ENCODE measurements at places on chromosomes 1 and 21. TPM values are rescaled to one million over a fixed set of nuclear protein-coding genes. Genes with fewer than 3 reads are reported as not detected.

The MSH4 gene
- total RNA-seq = 0.13 TPM

The LCA5L gene
- 0.38 TPM for total RNA-seq

The FTCD gene
- 0.13 TPM for total RNA-seq

The PRR9 gene
- total RNA-seq = not detected

The BMP8A gene
- 0.13 TPM for total RNA-seq

DNA sequence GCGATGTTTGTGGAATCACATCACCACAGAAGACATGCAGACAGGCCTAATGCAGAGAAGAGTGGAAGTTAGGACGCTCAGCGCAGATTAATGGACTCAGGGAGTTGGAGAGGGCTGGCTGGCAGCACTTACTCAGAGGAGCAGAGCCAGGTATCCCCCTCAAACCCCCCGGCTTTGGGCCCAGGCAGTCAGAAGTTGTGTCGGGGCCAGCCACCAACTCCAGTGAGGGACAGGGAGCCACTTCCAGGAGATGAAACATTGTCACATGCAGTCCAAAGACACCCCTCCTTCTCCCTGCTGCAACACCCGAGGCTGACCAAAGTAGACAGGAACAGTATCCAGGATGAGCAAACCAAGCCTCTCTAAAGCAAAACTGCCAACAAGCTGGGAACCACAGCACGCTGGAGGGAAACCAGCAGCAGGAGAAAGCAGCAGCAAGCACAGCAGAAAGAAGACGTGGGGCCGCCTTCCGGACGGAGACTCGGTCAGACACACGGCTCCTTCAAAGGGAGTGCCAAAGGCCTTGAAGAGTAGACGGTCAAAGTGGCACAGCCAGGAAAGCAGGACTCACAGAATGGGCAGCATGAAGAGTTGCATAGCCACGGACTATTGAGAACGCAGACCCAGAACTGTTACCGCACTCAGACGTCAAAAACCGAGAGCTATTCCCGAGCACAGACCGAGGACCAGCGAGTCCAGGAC lies 149.3 kb downstream of the PCBP3 start:
- DNase-seq = no peak

- DNase-seq = no peak
These were observed 137.4 kb downstream of the FGGY start for GRCh38 chr1:59434336-59434735.

DNA sequence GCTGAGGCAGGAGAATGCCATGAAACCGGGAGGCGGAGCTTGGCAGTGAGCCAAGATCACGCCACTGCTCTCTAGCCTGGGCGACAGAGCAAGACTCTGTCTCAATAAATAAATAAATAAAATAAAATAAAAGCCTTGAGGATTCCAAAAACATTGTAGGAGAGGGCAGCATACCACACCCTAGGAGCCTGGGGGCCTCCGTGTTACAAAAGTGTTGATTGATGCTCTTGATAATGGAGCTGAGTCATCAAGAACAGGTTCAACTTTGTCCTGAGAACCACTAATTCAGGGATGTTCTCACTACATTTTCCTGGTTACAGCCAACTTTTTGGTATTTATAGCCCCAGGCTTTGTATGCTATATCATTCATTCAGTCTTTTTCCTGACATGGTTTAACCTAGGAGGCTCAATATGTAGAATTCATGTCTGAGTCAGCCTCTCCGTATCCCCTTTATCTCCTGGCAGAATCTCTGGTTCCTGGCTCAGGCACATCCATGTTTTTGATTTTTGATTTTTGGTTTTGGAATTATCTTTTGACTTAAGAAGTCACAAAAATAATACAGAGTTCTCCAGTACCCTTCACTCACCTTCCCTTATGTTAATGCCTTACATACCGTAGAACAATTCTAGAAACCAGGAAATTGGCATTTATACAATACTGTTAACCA lies 69.4 kb downstream of the LRRC8D start:
- peak; percentile 34 for DNase-seq

- no peak for DNase-seq
These were observed 286.4 kb downstream of the PTBP2 start for GRCh38 chr1:97007840-97008604.

DNA sequence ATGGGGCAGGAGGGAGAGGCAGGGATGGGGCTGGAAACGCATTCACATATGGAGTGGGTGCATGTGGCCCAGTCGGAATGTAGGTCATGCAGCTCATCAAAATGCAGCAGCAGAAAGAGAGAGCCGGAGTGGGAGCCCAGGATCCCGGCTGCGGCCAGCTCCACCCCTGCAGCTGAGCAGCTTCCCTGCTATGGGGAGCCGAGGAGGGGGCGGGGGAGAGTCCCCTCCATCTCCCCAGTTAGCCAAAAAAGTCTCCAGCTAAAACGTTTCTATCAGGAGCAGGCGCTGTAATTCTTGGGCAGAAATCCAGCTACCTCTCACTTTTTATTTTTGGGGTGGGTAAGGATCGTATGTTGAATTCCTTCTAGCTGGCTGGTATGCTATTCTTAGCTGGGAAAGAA lies 39.7 kb downstream of the MRPL37 start:
- no peak for DNase-seq

DNA sequence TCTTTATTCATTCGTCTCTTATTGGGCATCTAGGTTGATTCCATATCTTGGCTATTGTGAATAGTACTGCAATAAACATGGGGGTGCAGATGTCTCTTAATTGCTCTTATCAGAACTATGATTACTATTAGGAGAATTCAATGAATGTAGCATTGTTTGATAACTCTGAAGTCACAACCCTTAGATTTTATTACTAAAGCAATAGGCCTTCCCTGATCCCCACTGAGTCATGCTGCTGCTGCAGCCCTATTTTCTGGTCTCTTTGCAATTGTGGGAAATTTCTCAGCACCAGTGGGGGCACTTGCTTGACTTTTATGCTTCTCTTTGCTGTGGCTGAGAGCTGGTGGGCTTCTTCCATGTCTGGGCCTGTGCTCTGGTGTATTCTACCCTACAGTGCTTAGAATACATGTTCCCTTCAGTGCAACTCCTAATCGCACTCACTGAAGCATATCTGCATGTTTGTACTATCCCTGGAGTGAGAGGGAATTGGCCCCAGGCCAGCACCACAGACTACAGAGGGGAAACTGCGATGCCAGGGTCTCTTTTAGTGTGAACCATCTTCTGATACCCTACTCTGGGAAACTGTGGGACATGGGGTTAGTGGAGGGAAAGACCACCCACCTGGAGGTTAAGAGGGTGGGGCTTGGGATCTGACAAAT lies 52.2 kb upstream of the ROR1 start:
- DNase-seq = no peak

DNA sequence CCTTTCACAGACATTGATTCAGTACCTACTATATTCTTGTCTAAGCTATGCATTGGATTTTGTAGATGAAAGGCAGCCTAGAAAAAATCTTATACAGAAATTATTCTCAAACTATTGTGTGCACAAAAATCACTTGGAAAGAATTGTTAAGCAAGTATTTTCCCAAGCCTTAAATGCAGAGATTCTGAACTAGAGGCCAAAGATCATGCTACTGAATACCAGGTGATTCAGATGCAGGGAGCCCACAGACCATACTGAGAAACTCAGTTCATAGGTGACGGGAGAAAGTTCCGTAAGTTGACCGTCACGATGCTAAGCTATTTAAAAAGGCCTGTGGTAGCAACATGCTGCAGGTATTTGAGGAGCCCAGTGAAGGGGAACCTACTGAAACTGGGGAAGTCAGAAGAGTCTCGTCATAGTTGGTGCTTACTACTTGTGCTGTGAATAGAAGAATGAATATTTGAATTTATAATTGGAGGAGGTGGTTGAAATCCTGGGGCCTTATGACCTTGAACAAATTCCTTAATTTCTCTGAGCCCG lies 150.8 kb downstream of the NFIA start:
- DNase-seq = no peak

DNA sequence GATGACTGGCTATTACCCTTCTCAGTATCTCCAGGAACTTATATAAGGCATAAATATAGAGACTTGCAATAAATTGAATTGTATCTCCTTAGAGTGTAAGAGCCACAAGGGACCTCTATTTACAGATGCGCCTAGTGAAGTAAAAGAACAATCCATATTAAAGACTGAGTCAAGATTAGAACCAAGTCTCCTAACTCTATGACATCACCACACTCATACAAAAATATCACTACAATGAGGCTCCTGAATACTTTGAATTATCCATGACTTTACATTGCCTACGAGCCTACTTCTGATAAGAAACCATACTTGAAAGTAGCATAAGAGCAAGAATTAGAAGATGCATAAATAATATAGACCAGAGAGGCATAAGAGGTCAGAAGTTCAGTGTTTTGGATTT lies 18.8 kb downstream of the DPYD start:
- DNase-seq = no peak

- DNase-seq = peak; percentile 90
These were observed 11.6 kb downstream of the SELP start for GRCh38 chr1:169618367-169618766.

DNA sequence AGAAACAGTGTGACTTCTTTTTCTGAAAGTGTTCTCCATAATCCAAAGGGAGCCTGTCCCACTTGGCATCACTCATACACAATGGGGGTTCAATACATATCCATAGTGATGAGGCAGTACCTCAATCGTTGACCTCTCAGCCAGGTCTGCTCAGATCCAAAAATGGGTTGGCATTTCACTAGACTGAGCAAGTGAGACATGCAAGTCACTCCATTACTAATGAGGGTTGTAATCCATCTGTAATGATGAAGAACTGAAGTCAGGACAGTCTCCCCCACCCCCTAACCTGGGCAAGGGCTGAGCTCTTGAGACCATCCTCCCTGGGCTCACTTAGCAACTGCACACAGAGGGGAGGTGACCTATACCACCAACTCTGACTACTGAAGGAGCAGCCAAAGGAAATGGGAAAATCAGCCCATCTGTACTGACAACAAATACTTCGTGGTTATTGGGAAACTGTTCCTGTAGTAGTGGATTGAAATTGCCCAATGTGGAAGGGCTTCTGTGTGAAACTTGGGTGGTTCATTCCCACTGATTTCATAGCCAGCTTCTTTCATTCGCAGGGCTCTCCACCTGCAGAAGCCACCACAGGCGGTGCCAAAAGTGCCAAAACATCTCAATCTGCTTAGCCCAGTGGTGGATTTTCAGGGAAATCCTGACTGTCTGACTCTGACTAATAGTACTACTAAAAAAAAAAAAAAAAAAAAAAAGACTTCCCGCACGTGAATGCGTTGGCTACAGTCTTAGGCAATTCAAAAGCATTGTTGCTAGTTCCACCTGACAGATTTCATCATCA lies 5.0 kb downstream of the NGF start:
- no peak for DNase-seq

DNA sequence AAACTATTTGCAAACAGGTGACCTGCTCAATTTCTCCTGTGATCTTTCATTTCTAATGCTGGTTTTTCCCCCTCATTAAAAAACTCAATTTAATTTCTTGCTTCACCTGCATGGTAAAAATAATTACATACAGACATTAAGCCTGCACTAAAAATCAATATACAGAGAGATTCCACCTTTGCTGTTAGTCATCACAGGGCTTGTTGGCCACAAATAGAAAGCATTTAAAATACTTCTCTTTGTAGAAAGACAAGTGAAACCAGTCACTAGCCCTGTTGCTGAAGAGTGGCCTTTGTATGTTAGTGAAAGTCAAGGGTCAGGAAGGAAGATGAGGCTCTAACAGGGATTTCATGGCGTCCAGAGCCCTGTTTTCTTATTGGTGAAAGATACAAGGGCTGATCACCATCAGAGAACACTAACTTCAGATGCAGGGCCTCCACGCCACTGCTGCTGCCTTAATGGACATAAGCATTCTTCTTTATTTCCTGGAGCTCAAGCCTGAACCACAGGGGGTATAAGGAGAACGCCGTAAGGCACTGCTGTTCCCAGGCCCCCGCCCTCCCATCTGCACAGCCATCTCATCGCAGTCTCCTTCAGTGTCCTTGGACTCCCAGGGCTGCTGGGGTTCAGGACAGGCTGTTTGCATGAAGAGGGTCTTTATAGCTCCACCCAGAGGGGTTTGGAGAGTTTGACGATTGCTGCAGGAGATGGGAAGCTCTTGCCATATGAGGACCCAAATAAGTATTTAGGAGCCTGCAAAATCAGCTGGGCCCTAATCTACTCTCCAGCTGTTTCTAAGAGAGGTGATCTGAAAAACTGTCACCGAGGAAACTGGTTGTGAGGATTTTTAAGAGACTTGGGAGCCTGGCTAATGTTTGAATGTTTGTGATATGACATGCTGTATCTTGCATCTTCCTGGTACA lies 117.3 kb upstream of the IRF2BP2 start:
- DNase-seq = no peak

GRCh38 chr1:8718850-8719361 lies 98.5 kb downstream of the RERE start:
- DNase-seq = peak; percentile 10

DNA sequence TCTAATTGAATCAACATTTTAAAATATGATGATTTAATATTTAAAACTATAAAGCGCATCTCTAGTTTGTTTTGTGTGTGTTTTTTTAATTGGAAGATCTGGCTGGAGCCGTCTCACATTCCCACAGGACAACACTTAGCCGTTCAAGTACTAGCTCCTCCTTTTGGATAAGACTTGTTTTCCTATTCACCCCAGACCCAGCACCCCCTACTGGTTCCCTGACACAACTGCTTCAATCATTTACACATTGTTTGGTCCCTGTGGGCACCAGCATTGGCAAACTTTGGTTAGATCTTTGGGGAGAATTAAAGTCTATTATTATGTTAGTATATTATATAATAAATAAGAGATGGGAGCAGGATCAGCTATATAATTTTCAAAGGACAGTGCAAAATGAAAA lies 34.5 kb downstream of the TYW3 start:
- DNase-seq = peak; percentile 12

DNA sequence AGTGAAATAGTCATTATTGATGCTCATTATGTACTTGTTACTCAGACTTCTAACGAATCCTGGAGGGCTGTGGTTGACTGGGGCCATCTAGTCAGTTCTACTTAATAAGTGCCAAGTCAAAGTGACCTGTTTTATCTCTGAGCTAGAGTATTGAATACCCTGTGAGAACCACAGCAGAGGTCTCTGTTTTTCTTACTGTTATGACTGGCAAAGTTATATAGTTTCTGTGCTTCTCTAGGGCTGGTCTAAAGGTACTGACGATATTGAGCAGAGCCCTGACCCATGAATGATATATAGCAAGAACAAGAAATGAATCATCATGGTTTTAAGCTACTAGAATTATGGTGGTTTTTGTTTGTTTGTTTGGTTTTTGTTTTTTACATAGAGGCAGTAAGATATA lies 555.8 kb downstream of the PLA2G4A start:
- DNase-seq = no peak

- no peak for DNase-seq
These were observed 9.4 kb downstream of the KIAA1614 start for GRCh38 chr1:180921891-180922630.
